ENCODE measurements at places on chromosomes 5 and 9. TPM values are rescaled to one million over a fixed set of nuclear protein-coding genes. Genes with fewer than 3 reads are reported as not detected.

TRAPPC13 gene
- 11.8 TPM for total RNA-seq

DNA sequence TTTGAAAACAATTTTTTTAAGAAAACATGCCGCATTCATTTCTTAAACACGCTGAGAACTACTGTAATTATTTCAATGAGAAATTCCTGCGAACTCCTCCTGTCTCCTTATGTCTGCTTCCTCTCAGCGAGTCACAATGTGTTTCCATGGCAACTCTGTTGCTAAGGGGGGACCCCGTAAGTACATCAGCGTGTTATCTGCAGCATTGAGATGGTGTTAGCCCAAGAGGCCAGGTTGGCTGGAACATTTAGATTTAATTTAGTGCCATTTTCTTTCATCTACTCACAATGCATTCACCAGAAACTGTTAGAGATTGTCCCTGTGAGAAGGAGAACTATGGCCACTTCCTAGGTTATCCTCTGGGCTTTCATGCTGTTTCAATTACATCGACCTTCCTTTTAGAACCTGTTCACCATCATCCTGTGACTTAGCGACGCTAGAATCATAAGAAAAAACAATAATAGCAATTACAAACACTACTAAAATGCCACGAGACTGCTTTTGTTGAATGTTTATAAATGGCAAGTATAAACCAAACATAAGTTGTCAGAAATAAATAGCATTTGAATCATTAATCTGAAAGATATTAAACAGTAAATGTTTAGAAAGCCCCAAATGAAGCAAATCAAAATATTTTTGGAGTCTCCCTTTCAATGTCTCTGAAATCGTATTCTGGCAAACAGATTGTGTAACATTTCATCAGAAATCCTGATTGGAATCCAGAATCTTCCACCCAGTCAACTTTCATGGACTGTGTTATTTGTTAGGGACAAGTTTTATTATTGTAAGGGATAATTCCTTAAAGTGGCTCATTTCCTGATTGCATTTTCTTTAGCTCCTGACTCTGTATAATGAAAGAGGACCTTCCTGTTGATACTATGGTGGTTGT lies 39.7 kb upstream of the SHC3 start:
- DNase-seq: no peak

RAB3C gene
- total RNA-seq: 5.5 TPM

GRCh38 chr9:94175669-94176068 lies 83.4 kb upstream of the ZNF169 start:
- DNase-seq: no peak

PLAC8L1 gene
- not detected for total RNA-seq

SETD9 gene
- 15.8 TPM for total RNA-seq

PLK2 gene
- 126 TPM for total RNA-seq

- DNase-seq: no peak
Measured at GRCh38 chr9:78235256-78235761, 566 bp upstream of the CEP78 start.

DNA sequence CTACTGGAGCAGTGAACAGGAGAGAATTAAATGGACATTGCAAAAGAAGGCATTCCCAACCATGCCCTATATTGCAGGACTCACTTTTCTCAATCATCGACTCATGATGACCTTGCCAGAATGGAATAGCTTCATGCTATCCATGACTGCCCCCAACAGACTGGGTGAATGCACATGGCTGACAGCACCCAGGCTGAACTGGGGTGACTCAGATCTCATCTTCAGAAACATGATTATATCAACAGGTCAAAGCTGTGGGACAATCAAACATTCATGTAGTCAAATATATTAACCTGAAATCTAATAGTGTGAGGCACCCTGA lies 34.7 kb upstream of the MIER3 start:
- no peak for DNase-seq

GRCh38 chr9:16112116-16112515 lies 559.3 kb downstream of the CCDC171 start:
- DNase-seq: no peak

ZBTB43 gene
- 15.2 TPM for total RNA-seq

DNA sequence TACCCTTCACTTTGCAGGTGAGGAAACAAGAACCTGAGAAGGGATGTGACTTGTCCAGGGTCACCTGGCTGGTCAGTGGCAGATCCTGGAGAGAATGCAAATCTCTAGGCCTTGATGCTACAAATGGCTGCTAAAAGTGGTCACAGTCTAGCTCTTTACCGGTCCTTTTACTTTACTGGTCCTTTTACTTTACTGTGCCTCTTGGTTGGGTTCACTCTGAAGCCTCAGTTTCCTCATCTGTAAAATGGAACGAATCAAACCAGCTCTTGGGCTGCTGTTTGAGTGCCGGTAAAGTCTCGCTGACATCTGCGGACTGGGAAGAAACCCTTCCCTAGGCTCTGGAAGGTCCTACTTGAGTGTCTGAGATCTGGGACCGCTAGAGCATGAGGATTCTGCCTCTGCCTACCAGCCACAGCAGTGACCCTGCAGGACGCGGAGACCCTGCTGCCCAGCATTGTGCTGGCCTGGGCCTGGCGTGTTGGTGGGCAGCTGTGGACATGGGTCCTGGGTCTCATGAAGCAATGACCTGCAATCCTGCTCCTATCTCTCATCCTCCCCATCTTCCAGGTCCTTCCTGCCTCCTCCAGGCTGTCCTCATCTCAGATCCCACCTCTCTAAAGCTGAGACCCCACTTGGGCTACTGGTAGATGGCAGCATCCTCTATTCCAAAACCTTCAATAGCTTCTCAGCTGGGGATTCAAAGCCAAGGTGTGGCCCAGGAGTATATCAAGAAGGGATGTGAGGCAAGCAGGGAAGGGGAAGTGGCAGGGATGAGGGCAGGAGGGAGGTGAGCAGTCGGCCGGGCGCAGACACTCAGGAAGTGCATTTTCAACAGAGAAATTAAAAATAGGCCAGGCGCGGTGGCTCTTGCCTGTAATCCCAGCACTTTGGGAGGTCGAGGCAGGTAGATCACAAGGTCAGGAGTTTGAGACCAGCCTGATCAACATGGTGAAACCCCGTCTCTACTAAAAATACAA lies 13.3 kb downstream of the CORO2A start:
- no peak for DNase-seq
